ENCODE measurements at places on chromosomes 3 and 15.

DNA sequence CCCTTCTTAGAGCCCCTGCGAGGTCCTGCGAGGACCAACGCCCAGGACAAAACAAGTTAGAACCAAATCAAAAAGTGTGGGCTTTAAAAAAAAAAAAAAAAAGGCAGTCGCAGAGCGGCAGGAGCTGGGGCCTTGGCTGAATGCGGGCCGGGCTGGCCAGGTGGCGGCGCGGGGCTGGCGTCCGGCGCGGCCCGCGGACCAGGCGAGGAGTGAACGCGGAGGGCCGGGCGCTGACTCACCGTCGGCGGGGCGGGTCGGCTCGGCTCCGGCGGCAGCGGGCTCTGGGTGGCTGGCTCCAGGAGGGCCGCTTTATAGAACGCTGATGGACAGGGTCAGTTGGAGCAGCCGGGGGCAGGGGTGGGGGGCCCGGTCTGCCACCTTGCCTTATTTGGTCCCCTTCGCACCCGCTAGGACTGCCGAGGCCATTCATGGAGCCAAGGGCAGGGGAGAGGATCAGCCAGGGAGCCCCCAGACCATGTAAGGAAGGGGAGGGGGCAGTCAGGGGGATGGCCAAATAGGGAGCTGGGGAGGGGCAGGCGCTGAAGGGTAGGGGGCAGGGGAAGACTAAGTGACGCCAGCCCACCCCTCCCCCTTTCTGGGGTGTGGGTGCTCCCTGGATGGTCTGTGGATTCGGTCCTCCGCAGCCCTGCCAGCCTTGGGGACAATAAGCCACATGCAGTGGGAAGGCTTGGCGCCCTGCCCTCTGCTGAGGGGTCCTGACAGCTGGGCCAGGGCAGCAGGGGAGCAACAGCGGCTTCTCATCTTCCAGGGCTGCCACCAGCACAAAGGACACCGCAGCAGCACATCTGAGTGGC lies at the start of gene ACTC1:
Gene ACTC1 (minus strand): TSS at position 283 of the 815 bp plus-strand sequence. CDS start 741 bp downstream, outside the sequence.
- peak; percentile 11 for DNase-seq

DNA sequence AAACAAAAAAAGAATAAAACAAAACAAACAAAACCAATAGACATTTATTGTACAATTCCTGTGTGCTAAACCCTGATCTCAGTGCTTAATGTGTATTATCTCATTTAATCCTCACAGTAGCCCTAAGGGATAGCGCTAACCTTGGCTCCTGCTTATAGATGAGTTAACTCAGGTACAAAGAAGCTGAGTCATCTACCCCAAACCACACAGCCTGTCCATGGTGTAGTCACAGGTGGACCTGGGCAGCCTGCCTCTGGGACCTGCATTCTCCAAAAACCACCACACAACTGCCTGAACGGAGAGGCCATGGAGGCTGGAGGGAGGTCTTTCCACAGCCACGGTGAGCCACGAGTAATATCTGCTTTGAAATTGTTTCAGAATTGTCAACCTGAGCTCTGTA lies 5.5 kb upstream of the CLN6 start:
- no peak for DNase-seq

DNA sequence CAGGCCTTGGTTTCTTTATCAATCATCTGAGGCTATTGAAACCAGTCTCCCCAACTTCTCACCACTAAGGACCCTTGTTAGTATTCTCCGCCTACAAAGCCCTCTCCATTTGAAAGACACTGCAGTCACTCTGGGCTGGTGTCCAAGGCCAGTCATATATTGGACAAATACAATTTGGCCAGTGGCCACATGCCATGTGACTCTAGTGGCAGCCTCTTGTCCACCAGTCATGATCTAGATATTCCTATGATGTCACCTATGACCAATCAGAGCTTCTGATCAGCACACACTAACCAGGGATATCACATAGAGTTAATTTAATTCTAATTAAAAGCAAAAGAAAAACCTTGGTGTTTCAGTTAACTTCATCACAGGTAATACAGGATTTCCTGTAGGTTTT lies 68.2 kb downstream of the RAB11A start:
- peak; percentile 86 for DNase-seq

- DNase-seq, result no peak
Observed at GRCh38 chr15:43268111-43269105, 1.7 kb upstream of the TGM5 start.

- no peak for DNase-seq
Observed at GRCh38 chr3:169269005-169269404, 394.5 kb downstream of the MECOM start.

- no peak for DNase-seq
Observed at GRCh38 chr15:38559636-38560307, 4.8 kb downstream of the RASGRP1 start.

DNA sequence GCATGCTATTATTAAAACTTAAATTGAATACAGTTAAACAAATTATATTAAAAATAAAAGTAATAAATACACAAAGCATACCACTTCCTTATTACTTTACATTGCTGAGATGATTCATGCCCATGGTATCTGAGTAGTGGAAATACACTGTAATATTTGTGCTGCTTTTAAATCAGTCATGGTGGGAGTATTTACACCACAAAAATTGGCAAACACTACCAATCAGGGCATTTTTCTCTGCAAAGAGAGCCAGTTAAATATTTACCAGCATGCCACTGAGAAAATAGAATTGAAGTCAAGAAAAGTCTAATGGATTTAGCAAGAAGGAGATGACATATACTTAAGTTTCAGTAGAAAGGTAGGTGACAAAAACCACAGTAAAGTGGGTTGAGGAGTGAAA lies 19.6 kb downstream of the PPARG start:
- DNase-seq, result no peak

DNA sequence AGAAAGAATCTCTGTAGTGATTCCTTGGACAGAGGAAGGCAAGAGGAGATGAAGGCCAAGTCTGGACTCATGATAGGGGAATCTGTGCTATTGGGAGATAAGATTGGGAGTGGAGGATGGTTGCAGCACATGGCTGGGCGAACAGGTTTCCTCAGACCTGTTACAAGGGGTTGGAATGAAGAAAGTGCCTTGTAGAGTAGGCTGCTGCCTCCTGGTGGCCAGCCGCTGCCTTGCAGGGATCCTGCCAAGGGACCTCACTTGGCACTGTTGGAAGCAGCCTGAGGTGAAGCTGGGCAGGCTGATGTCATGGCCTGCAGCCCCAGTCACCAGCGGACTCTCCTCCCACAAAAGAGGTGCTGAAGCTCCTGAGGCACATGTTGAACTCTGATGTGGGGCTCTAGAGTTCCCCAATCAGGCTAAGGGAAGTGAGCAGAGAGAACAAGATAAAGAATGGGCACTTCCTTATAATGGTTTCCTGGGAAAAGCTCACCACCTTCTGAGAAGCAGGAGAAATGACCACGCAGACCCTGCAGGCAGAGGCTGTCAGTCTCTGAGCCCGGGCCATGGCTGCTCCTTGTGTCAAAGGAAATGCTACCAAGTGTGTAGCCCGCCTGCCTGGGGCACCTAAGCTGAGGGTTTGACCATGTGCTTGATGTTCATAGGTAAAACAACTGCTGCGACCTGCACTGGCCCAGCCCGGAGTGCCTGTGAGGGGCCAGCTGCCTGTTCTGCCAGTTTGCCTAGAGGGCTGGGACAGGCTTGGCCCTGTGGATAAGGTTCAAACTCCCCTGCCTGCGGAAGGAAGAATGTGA lies 1.6 kb upstream of the TEX264 start:
- peak; percentile 42 for DNase-seq
